ENCODE measurements at places on chromosomes 7 and 10.

- no peak for DNase-seq
Measured at GRCh38 chr10:77837925-77838595, 88.5 kb downstream of the DLG5 start.

DNA sequence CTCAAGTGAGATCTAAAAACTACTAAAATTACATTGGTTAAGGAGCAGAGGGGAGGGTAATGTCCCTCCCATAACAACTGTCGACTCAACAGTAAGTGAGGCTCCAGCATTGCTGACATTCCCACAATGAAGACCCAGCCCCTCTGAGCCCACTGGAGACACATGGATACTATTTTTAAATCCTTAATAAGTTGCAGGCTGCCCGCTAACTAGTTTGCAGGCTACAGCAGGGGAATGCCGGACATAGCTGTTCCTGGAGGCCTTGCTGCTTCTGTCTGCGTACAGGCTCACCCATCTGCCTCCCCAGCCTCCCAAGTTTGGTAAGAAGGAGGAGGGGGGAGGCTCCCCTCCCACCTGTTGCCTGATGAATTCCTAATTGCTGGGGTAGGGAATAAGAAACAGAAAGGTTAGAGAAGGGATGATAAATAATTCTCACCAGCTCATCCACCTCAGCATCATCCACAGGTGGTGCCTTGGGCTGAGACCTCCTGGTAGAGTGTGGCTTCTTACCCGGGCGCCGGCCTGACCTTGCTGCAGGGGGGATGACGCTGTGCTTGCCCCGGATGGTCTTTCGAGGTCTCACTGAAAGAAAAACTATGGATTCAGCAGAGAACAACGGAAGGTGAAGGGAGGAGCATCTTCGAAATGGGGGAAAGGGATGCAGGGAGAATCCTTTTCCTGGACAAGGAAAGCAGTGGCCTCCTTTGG lies 10.1 kb downstream of the FZD9 start:
- DNase-seq = no peak

DNA sequence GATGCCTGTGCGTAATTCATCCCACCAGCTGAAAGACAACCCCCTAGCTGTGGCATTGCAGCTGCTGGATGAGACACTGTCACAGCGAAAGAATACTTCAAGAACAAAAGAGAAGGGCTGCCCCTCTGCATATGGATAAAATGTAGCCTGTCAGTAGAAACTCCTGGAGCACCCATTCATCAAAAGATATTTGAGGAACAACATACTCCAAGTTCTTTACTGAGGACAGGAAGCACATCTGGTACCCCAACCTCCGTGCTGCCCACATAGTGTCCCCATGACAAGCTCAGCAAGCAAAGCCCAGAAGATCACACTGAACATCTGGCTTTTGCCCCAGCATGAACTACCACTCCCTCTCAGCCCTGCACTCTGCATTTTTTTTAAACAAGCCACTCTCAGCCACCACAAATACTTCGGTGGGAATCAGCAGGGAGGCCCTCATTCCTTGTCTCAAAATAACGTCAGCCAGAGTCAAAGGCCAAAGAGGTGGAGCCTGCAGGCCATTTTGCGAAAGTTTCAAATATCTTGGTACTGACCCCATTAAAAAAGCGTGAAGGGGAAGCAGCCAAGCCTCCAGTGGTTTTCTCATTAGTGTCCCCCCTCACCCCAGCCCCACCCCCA lies 1.7 kb downstream of the CREB3L2 start:
- DNase-seq = peak; percentile 43

GRCh38 chr10:14758994-14759664 lies 15.6 kb downstream of the FAM107B start:
- peak; percentile 21 for DNase-seq

DNA sequence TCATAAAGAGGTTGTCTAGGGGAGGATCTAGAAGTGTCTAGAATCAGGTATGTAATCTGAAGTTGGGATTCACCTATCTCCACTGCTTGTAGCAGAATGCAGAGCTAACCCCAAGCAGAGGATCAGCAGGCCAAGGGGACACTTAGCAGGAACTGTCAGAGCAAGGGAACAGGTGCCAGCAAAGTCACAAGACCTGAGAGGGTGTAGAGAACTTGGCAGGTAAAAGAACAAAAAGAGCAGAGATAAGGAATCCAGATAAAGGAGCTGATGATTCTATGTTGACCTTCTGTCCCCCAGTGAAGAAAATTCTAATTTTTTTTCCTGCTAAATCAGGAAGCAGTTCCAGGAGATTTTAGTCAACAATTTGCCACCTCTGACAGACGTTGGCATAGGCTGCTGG lies 91.4 kb upstream of the CCDC71L start:
- no peak for DNase-seq

- no peak for DNase-seq
Measured at GRCh38 chr10:44926751-44927351, 15.7 kb downstream of the TMEM72 start.

DNA sequence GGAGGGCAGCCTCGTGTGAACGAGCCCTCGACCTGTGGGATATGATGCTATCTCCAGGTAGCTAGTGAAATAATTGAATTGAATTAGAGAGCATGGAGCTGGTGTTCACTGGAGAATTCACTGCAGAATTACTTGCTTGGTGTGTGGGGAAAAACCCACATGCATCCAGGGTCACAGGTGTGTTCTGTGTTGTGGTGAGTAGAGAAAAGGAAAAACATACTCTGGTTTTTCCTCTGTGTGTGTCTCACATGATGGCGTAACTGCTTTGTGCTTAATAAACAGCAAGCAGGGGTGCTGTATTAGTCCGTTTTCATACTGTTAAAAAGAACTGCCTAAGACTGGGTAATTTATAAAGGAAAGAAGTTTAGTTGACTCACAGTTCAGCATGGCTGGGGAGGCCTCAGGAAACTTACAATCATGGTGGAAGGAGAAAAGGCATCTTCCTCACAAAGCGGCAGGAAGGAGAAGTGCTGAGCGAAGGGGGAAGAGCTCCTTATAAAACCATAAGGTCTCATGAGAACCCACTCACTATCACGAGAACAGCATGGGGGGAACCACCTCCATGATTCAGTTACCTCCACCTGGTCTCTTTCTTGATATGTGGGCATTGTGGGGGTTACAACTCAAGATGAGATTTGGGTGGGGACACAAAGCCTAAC lies 62.6 kb downstream of the TACR2 start:
- DNase-seq = no peak

GRCh38 chr7:108210796-108211195 lies 80.6 kb upstream of the LAMB4 start:
- no peak for DNase-seq

- DNase-seq = no peak
Measured at GRCh38 chr7:116455009-116455408, 44.5 kb upstream of the CAV2 start.

GRCh38 chr10:117239051-117239450 lies 1.9 kb upstream of the SLC18A2 start:
- DNase-seq = no peak

DNA sequence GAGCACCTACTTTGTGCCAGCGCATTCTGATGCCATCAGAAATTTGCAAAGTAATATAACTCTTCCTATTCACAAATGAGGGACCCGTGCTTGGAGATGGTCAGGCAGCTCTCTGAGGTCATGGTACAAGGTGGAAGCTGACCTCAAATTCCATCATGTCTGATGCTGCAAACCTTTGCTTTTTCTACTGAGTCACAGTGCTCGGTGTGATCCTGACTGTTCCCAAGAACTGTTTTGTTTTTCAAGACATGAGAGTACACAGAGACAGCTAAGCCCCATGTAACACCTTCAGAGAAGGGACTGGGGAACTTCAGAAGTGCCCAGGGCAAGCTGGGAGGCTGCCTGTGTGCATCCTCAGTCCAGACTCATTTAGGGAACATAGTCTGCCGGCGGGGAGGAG lies 111.3 kb downstream of the FRMD4A start:
- DNase-seq = no peak

- no peak for DNase-seq
Measured at GRCh38 chr7:64873517-64873916, 29.6 kb upstream of the ZNF273 start.

GRCh38 chr7:101104799-101105198 lies 19.5 kb downstream of the TRIM56 start:
- DNase-seq = no peak

- DNase-seq = no peak
Measured at GRCh38 chr7:157627033-157627432, 290.2 kb downstream of the DNAJB6 start.

- no peak for DNase-seq
Measured at GRCh38 chr7:1060315-1061072, 16.1 kb downstream of the GPR146 start.

GRCh38 chr10:35612385-35613106 lies 7.4 kb downstream of the GJD4 start:
- DNase-seq = no peak

DNA sequence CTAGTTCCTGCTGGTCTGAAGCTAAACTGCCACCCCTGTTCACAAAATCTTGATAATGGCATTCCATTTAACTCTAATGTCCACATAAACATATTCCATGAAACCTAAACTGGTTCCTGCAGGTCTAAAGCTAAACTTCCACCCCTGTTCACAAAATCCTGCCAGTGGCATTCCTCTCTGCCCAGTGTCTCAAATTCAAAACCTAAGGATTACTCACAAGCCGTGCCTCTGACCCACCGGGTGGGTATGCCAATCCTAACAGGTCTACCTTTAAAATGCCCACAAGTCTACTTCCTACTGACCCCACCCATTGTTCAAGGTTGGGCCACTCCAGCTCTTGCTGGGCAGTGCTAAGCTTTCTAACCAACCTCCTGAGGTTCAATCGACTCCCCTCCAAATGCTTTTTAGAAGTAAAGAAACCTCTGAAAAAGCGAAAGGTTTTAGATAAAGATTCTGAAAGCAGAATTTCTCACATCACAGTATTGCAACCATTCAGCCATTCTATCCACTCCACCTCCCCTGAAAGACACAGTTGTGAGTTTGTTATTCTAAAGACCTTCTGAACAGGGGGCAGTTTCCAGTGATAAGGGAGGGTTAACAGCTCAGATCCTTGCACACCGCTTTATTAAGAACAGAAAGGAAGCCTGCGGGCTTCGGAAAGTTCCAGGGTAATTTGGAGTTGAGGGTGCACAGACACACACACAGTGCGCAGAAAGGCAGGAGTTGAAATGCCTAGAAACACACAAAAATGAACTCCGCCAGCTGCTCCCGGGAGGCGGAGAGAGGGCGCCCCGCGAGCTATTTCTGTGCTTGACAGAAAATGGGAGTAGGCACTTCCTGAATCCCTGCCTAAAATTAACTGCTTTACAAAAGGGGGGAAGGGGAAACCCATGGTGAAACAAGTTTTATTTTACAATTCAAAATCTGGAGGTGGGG lies 87.7 kb downstream of the TNS3 start:
- DNase-seq = peak; percentile 29

DNA sequence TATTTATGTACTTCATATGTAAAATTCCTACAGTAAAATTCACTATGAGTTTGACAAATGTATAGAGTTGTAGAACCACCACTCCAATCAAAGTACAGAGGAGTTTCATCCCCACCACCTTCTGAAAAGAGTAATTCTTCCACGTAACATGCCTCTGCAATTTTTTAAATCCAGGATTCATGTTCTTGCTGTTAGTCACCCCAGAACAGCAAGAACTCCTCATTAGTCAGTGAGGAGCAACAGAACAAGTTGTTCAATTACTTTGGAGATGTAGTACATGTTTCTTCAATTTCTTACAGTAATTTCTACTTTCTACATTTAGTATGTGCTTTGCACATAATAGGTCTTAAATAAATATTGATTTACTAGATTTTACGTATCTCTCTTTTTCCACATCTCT lies 248.1 kb downstream of the ABCA13 start:
- DNase-seq = no peak

- no peak for DNase-seq
Measured at GRCh38 chr7:11923376-11923930, 91.5 kb upstream of the THSD7A start.

GRCh38 chr7:149864023-149864422 lies 9.7 kb upstream of the ATP6V0E2 start:
- no peak for DNase-seq

GRCh38 chr7:12607134-12607533 lies 36.6 kb downstream of the SCIN start:
- DNase-seq = peak; percentile 34

- DNase-seq = no peak
Measured at GRCh38 chr7:107471292-107472070, 1.6 kb downstream of the GPR22 start.

DNA sequence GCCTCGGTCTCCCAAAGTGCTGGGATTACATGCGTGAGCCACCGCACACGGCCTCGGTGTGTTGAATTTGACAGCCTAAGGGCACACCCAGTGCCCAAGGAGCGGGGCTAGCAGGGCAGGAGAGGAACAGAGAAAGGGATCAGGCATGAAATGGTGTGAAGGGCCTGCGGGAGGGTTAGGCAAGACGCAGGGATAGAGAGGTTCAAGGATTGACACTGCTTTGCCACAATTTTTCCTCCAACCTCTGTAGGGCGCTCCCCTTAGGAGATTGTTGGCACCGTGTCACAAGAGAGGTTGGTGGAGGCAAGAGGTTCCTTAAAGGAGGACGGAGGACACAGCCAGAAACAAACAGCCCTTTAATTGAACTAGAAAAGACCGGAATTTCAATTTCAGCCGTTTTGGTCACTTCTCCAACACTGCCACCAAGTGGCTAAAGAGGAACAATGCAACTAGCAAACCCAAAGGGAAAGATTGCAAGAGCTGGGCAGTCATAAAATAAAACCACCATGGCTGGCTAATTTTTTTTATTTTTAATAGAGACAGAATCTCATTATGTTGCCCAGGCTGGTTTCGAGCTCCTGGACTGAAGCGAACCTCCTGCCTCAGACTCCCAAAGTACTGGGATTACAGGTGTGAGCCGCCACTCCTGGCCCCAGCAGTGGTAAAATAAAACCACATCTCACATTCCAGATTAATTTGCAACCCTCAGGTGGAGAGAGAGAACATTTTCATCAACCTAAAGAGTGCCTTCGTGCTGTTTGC lies 6.9 kb upstream of the CREB3L2 start:
- peak; percentile 75 for DNase-seq

- no peak for DNase-seq
Measured at GRCh38 chr10:12628964-12629766, 279.8 kb downstream of the CAMK1D start.

DNA sequence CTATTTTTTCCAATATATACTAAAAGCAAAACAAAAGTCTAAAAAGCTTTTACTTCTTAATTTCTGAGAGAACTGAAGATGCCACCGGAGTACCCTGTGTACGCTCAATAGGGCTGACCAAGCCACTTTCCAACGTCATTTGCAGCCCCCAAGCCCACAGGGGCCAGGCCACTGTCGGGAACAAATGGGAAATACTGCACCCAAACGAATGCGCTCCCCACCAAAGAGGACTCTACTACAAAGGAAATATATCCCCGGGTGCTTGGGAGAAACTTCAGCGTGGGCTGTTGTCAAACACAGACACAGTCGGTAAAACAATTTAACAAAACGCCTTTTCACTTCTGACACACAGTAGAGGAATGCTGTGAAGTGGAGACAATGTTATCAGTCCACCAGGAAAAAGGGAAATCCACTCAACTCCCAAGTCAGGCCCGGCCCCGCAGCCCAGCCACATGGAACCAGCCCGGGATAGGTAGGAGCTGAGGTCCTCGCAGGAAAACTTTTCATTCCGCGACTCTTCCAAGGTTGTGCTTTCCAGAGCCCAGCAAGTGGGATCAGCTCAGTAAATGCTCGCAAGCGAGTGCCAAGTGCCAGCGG lies 1.4 kb downstream of the PARD3 start:
- no peak for DNase-seq
